Cardiac atrium fibroblast (primary cell): ENCODE measurements at places on chromosomes 11 and 22. TPM values are rescaled to one million over a fixed set of nuclear protein-coding genes. Genes with fewer than 3 reads are reported as not detected.

Gene TEX54
- total RNA-seq, result not detected in 2 replicates

Gene DEFB131B
- not detected in 2 replicates for total RNA-seq

Gene MMP12
- not detected in 2 replicates for total RNA-seq

Gene TMEM86A
- total RNA-seq, result 0.54 and 2.1 TPM in 2 replicates

Gene SULT4A1
- total RNA-seq, result 0.65 and 1.3 TPM in 2 replicates

Gene OR9G1
- not detected in 2 replicates for total RNA-seq

Gene ARHGAP32
- total RNA-seq, result 7.0 and 9.1 TPM in 2 replicates

Gene RCOR2
- 3.2 and 3.4 TPM in 2 replicates for total RNA-seq

Gene MUC6
- total RNA-seq, result not detected in 2 replicates

Gene CHCHD10
- total RNA-seq, result 0.36 and 1.1 TPM in 2 replicates

Gene RAB38
- total RNA-seq, result 0.18 and 3.1 TPM in 2 replicates

Gene OR4D5
- not detected in 2 replicates for total RNA-seq

Gene TRIM34
- 6.0 and 7.8 TPM in 2 replicates for total RNA-seq

Gene PLAAT2
- total RNA-seq, result not detected in 2 replicates

Gene ABCC8
- not detected in 2 replicates for total RNA-seq

Gene OR10A2
- not detected in 2 replicates for total RNA-seq

Gene MRGPRX4
- total RNA-seq, result not detected in 2 replicates

Gene CDC42EP1
- total RNA-seq, result 90.3 and 92.3 TPM in 2 replicates

Gene MMP11
- 2.0 and 6.8 TPM in 2 replicates for total RNA-seq

Gene KRTAP5-10
- total RNA-seq, result not detected in 2 replicates

Gene OR51B5
- total RNA-seq, result not detected in 2 replicates

Gene SPI1
- total RNA-seq, result not detected in 2 replicates

Gene DRICH1
- not detected in 2 replicates for total RNA-seq

Gene SREBF2
- total RNA-seq, result 36.5 and 58.2 TPM in 2 replicates

Gene DCHS1
- total RNA-seq, result 1.9 and 2.5 TPM in 2 replicates

Gene HEPHL1
- under 0.01 TPM in 1 of 2 replicates, not detected in the other for total RNA-seq

Gene CCDC73
- not detected in 2 replicates for total RNA-seq

Gene CARD10
- total RNA-seq, result 5.8 and 6.3 TPM in 2 replicates

Gene ASPHD2
- 1.6 and 3.7 TPM in 2 replicates for total RNA-seq

Gene APOBEC3G
- total RNA-seq, result 5.6 and 10.7 TPM in 2 replicates

Gene ADAMTS8
- not detected in 2 replicates for total RNA-seq

Gene CYP2D6
- total RNA-seq, result 0.18 TPM in 1 of 2 replicates, not detected in the other

Gene EFCAB6
- total RNA-seq, result 0.65 and 1.3 TPM in 2 replicates

Gene OR52N4
- not detected in 2 replicates for total RNA-seq

Gene RAB36
- total RNA-seq, result 1.8 and 2.3 TPM in 2 replicates

Gene CSRP3
- total RNA-seq, result not detected in 2 replicates

Gene MUC15
- not detected in 2 replicates for total RNA-seq

Gene RNF141
- total RNA-seq, result 19.1 and 24.8 TPM in 2 replicates

Gene SLN
- total RNA-seq, result not detected in 2 replicates

Gene JRKL
- total RNA-seq, result 5.1 and 6.8 TPM in 2 replicates

Gene THAP12
- total RNA-seq, result 19.9 and 36.3 TPM in 2 replicates

Gene APOC3
- total RNA-seq, result not detected in 2 replicates
